ENCODE measurements at places on chromosomes 5 and 9. TPM values are rescaled to one million over a fixed set of nuclear protein-coding genes. Genes with fewer than 3 reads are reported as not detected.

- H3K4me3 ChIP-seq: peak overlapping the region; percentile 80
- H3K27ac ChIP-seq: peak overlapping the region; percentile 80
- no peak for DNase-seq
Measured at GRCh38 chr5:151758141-151758429, 346 bp downstream of the ATOX1 start.

GRCh38 chr5:1092122-1092521 is 19.7 kb downstream of the SLC12A7 start:
- H3K27ac ChIP-seq: no peak overlapping the region
- peaks cover 18% of the 10 kb centered on the region for H3K27me3 ChIP-seq
- H3K36me3 ChIP-seq: no peaks in the 10 kb centered on the region
- no peaks in the 10 kb centered on the region for H3K4me1 ChIP-seq

DNA sequence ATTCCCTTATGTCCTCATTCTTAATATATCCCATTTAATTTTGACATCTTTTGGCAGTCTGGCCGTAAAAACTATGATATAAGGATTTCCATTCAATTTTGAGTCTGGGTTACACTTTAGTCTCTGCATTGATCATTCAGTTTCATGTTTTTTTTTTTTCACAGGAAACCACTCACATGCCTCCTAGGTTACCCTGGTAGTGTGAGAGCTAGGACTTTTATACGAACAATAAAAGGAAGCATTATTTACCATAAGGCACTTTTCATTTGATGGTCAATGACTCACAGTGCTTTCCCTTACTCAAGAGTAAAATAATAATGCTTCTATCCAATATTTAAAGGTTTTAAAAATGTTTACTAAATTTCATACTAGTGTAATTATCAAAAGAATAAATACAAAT is 16.4 kb upstream of the DMAC1 start:
- no peaks in the 10 kb centered on the region for H3K36me3 ChIP-seq
- no peak overlapping the region for H3K27ac ChIP-seq
- H3K27me3 ChIP-seq: peaks cover 2% of the 10 kb centered on the region
- no peaks in the 10 kb centered on the region for H3K4me1 ChIP-seq
- H3K4me3 ChIP-seq: no peak overlapping the region

DNA sequence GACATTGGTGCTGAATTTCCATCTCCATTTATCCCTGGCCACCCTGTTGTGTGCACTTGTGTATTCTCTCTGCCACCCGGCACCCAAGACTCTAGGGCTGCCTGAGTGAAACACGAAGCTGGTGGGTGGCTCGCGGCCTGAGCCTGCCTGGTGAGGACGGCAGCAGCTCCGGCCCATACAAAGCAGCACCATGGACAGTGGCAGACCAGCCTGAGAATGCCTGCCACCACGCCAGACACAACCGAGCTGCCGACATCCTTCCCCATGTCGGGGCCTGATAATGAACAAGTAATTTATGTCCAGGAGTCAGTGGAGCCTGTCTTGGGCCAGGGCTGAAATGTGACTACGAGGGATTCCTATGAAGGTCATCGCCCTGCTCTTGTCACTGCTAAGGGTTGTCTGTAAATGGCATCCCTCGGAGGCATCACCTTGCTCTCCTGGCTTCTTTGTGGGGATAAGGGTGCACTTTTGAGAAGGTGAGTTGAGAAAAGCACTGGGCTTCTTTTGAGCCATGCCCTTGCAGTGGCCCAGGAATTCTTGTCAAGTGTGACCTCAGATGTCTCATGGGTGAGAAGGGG is 175.7 kb downstream of the MELK start:
- peak; percentile 20 for DNase-seq
- H3K27ac ChIP-seq: no peak overlapping the region
- H3K4me3 ChIP-seq: no peak overlapping the region

The PRRX2 gene
- total RNA-seq: 0.52 TPM

- H3K4me1 ChIP-seq: peaks cover 2% of the 10 kb centered on the region
- H3K27ac ChIP-seq: no peak overlapping the region
- DNase-seq: no peak
- H3K4me3 ChIP-seq: no peak overlapping the region
- no peaks in the 10 kb centered on the region for H3K36me3 ChIP-seq
Measured at GRCh38 chr9:76454311-76454710, 4.7 kb upstream of the GCNT1 start.

DNA sequence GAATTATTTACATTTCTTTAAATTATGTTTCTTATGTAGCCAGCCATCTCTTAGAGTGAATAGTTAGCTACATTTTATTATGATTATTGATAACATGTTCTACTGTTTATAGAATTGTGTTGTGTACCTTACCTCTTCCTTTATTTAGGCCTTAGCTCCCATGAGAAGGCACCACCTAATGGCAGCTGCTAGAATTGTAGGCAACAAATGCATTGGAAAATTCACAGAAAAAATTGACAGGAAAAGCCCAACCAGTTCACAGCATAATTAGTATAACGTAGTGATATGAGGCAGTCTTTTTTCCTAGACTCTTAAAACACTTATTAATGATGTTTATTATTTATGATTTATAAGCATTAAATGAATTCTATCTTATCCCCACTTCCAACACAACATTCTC is 175.8 kb downstream of the WDR70 start:
- no peak for DNase-seq
- no peaks in the 10 kb centered on the region for H3K36me3 ChIP-seq
- H3K27me3 ChIP-seq: no peaks in the 10 kb centered on the region
- H3K4me3 ChIP-seq: no peak overlapping the region

- no peaks in the 10 kb centered on the region for H3K27me3 ChIP-seq
- no peak overlapping the region for H3K27ac ChIP-seq
- no peaks in the 10 kb centered on the region for H3K4me1 ChIP-seq
- H3K4me3 ChIP-seq: no peak overlapping the region
Measured at GRCh38 chr5:1468247-1468612, 23.0 kb upstream of the SLC6A3 start.

The DBH gene
- total RNA-seq: 0.06 TPM

DNA sequence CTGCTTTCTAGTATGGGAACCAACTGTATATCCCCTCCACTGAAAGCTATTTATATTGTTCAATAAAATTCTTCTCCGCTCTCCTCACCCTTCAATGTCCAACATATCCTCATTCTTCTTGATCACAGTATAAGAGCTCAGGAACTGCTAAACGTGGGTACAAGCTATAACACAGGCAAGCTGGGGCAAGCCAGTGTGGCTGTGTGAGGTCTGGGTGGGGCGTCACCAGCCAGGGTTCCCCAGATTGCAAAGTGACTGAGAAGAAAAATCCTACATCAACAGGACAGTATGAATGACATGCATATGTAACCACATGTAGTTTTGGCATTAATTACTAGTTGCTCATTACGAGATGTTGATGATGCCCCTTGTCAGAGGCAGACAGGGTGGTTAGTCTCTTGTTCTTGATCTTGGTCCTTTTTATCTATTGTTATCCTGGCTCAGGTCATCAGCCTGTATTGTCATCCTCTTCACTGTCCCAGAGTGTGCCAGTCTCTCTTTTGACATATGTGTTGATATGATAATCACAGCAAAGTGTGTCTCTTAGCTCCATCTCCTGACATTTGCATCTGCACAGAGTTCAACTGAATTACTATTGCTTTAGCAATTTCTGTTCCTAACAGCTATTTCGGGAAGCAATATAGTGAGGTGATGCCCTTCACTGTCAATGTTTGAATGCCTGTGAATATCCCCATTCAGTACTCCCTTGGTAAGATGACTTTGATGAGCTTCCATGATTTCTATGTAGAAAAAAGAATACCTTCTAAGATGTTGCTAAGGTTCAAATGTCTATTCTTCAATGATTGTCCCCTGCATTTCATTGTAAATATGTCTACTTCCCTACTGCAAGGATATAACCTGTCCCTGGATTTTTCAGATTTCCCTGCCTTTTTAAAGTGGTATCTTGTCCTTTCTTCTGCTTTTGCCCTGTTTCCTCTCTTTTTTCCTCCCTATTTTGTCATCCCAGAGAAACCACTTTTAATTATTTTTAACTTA is 140.3 kb downstream of the MAT2B start:
- H3K27me3 ChIP-seq: no peaks in the 10 kb centered on the region
- no peak overlapping the region for H3K27ac ChIP-seq
- no peaks in the 10 kb centered on the region for H3K36me3 ChIP-seq
- no peak overlapping the region for H3K4me3 ChIP-seq
- DNase-seq: no peak

The FAM221B gene
- not detected for total RNA-seq

GRCh38 chr5:176517053-176517661 is 20.0 kb downstream of the RNF44 start:
- no peak overlapping the region for H3K4me3 ChIP-seq
- no peaks in the 10 kb centered on the region for H3K36me3 ChIP-seq
- no peaks in the 10 kb centered on the region for H3K27me3 ChIP-seq
- H3K27ac ChIP-seq: no peak overlapping the region

The KLF4 gene
- 16.4 TPM for total RNA-seq

GRCh38 chr9:38133595-38133994 is 64.6 kb upstream of the SHB start:
- no peak overlapping the region for H3K27ac ChIP-seq
- no peaks in the 10 kb centered on the region for H3K36me3 ChIP-seq
- H3K4me3 ChIP-seq: no peak overlapping the region
- no peaks in the 10 kb centered on the region for H3K4me1 ChIP-seq
- no peak for DNase-seq

GRCh38 chr5:76607353-76607871 is 15.8 kb downstream of the F2RL2 start:
- H3K27me3 ChIP-seq: no peaks in the 10 kb centered on the region
- H3K4me1 ChIP-seq: no peaks in the 10 kb centered on the region
- no peak overlapping the region for H3K4me3 ChIP-seq
- no peak for DNase-seq

GRCh38 chr5:172243302-172243701 is 40.3 kb downstream of the UBTD2 start:
- no peaks in the 10 kb centered on the region for H3K27me3 ChIP-seq
- no peak for DNase-seq
- H3K36me3 ChIP-seq: no peaks in the 10 kb centered on the region
- no peak overlapping the region for H3K4me3 ChIP-seq
- no peaks in the 10 kb centered on the region for H3K4me1 ChIP-seq

DNA sequence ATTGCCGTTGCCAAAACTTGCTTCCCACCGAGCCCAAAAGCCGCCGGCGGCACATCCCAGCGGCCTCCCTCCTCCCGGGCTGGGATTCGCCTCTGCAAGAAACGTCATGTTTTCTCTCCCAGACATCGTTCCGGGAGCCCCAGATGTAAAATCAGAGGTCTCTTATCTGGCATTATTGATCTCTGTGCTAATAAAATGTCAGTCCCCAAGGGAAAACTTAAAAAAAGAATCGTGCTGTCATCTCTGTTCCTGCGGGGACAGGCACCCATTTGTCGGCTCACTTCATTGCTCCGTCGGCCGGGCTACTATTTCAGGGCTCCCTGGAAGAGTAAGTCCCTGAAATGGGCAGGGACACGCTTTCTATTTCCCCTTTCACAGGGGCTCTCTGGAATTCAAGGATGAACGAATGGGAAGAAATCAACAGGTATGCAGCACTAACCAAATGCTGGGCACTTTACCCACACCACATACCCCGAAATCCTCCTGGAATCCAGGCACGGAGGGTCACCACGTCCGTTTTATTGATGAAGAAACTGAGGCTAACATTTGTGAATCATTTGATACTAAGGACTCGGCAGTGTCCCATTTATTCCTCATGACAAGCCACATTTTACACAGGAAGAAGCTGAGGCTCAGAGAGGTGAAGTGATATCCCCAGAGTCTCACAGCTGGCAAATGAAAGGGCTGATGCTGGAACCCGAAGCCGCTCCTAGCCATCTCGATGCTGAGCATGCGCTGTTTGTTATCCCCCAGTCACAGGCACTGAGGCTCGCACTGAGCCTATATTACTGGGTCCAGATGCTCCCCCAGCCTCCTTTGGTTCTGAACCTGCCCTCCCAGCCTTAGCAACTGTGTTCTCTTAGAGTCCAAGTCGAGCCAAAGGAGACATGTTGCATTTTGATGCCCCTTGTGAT is 35.7 kb upstream of the MSX2 start:
- H3K27ac ChIP-seq: no peak overlapping the region
- DNase-seq: no peak
- H3K27me3 ChIP-seq: peaks cover 62% of the 10 kb centered on the region
- H3K36me3 ChIP-seq: no peaks in the 10 kb centered on the region
- H3K4me1 ChIP-seq: no peaks in the 10 kb centered on the region

The MAP1B gene
- 8.5 TPM for total RNA-seq

The CDH18 gene
- total RNA-seq: not detected

GRCh38 chr5:15421921-15422412 is 78.0 kb upstream of the FBXL7 start:
- H3K36me3 ChIP-seq: no peaks in the 10 kb centered on the region
- no peak overlapping the region for H3K27ac ChIP-seq
- no peak overlapping the region for H3K4me3 ChIP-seq
- H3K4me1 ChIP-seq: no peaks in the 10 kb centered on the region
- DNase-seq: no peak

GRCh38 chr5:162456086-162456485 is 388.5 kb downstream of the GABRG2 start:
- DNase-seq: no peak
- H3K4me1 ChIP-seq: no peaks in the 10 kb centered on the region
- H3K27me3 ChIP-seq: no peaks in the 10 kb centered on the region
- no peak overlapping the region for H3K27ac ChIP-seq
- no peak overlapping the region for H3K4me3 ChIP-seq
- no peaks in the 10 kb centered on the region for H3K36me3 ChIP-seq

DNA sequence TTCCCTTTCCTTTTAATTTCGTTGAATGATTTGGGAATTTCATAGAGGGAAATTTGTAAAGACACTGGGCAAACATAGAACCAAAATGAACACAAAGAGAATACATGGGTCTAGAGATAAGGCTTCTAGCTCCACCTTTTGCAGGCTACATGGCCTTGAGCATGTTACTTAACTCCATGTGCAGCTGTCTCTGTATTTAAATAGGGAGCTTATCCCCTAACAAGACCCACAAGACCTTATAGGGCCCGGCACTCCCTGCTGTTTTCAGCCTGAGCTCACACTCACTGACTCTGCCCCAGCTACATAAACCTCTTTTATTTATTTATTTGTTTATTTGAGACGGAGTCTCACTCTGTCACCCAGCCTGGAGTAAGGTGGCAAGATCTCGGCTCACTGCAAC is 30.6 kb upstream of the TLE1 start:
- no peak overlapping the region for H3K4me3 ChIP-seq
- DNase-seq: no peak
- H3K27ac ChIP-seq: no peak overlapping the region
- H3K36me3 ChIP-seq: no peaks in the 10 kb centered on the region
- no peaks in the 10 kb centered on the region for H3K27me3 ChIP-seq

All from psoas muscle (tissue), 8 donors.